ENCODE measurements at places on chromosomes 16 and 17.
A peak's percentile ranks its signal among the peaks of the same experiment; 100 is the strongest.

DNA sequence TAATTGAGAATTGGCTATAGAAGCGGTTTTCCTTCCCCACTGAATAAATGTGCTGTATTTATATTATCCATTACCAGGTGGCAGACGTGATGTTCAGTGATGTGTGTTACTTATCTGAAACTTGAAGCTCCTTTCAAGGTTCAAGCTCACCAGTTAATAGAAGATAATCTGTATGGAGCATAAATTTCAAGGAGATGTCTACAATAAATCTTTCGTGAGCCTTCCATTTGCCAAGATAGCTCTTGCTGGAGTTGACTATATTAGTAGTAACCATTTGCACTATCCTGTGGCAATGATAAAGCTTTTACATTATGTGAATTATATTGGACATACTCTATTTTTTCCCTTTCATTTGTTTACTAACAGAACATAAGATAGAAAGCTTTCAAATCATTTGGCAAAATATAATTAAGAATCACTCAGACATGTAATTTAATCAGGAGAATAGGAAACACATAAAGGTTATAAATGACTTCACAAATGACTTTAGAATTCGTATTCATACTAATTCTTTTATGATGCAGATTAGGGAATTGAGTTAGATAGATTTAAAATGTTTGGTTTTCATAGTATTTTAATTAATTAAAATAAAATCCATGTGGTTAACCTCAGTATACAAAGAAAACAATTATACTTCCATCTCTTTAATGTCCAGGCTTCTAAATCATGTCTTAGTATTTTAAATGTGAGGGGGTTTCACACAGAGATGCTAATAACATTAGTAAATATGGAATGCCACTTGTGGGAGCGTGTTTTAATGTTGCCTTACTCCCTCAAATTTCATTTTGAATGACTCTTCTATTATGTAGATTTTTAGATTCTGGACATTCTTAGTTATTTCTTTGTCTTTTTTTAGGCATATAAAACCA lies 664.4 kb upstream of the CDH8 start:
- no peak for DNase-seq

DNA sequence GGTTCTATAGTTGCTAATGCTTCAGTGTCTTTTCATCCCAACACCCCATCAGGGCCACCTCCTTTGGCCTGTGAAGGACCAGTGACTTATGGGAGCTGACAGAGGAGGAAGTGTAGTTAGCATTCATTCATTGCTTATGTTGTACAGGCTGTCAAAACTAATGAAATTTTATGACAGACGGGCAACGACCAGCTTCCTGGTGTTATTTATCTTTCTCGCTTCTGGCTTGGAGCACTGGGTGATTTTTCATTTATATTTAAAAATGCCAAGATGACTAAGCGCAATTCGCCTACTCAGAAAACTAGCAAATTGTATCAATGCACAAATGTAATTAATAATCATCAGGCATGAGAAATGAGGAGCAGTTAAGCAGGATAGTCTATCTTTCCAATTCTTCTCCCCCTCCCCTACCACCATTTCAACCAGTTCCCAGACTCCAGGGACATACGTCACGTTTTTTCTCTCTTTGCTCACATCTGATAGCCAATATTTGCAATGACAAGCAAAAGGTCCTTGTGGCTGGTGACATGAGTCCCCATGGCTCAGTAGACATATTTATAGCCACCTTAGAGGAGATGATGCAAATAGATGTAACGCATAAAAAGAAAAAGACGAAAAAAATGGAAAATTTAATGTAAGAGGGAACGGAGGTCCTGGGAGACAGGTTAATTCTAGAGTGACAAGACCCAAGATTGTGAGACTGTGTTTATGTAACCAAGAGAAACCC lies 11.2 kb downstream of the CDRT15 start:
- no peak for DNase-seq

DNA sequence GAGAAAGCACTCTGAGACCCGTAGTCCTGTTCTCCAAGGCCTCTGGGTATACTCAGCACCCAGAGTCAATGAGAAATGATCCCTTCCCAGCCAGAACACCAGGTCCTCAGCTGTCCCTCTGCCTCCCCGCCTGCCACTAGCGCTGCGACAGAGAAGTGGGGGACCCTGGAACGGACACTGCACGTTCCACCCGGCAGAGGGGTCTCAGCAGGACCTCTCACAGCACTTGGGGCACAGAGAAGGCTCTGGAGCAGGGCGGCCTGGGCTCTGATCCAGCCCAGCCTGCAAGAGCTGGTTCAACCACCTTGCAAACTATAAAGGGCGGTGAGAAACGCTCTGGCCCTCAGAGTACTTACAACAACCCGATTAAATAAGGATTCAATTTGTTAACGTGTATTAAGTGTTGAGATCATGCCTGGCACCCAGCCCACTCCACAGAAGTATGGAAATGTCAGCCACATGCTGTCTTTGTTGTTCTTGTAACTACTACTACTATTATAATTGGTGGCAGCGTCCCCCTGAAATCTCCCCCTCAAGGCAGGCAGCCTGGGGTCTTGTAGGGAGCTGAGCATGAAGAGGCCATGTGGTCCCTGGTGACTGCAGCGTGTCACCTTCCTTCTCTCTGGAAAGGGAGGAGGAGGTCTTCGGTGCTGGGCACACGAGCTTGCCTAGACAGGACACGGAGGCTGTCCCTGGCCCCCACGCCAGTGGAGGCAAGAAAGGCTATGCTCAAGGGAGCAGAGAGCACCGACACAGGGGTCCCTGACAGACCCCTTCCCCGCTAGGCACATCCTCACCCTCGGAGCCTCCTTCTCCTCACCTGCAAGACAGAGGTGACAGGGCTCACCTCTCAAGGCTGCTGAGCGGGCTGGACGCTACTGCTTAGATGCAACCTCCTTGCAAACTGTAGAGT lies 2.4 kb downstream of the OSGIN1 start:
- DNase-seq, result peak; percentile 48

GRCh38 chr16:67967183-67967957 lies 1.1 kb downstream of the SLC12A4 start:
- DNase-seq, result peak; percentile 65

- DNase-seq, result no peak
These were observed 390.4 kb downstream of the SHISA9 start for GRCh38 chr16:13291591-13292333.

GRCh38 chr17:19703828-19704613 lies 12.4 kb downstream of the SLC47A2 start:
- DNase-seq, result no peak

- DNase-seq, result peak; percentile 86
These were observed 90.2 kb downstream of the SYCE1L start for GRCh38 chr16:77289331-77289809.
